ENCODE measurements at places on chromosomes 2 and 18.
A peak's percentile ranks its signal among the peaks of the same experiment; 100 is the strongest.

DNA sequence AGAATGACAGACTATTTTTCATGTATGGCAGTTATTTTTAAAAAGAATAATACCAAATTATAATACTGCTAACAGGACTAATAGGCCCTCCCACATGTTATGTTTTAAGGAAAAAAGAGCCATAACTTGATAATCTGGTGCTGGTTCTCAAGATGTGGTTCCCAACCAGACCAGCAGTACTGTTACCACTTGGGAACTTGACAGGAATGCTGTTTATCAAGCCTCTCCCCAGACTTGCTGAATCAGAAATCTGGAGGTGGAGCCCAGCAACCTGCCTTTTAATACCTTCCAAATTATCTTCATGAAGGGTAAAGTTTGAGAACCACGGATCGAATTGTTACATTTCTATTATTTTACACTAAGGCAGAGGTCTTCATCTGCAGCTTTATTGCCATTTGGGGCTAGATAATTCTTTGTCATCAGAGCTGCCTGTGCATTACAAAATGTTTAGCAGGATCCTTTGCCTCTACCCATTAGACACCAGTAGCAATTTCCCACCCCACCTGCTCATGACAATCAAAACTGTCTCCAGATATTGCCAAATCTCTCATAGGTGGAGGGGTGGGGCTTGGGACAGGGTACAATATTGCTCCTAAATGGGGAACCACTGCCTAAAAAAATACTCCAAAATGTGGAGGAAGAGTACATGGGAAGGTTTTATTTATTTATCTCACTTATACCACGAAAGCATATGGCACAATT lies 629.6 kb downstream of the ARHGAP15 start:
- DNase-seq: no peak

DNA sequence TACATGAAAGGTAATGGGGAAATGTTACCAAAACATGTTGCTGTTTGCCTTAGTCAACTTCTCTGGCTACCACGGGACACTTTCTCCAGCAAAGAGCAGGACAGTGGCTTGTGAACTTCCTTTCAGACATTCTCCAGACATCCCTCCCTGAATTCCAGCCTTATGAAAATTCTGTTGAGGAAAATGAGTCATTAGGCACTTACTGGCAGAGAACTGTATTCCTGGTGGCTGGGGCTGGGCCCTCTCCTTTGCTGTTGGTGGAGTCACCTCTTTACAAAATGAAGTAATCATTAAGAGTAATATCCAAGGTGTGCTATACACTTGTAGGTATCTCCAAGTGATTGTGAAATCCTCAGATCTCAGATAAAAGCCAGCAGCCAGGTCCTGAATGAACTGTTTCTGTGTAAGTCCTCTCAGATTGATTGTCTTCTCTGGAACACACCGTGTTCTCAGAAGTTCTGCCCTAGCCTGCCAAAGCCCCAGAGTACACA lies 1.3 kb upstream of the FAP start:
- peak; percentile 16 for DNase-seq

DNA sequence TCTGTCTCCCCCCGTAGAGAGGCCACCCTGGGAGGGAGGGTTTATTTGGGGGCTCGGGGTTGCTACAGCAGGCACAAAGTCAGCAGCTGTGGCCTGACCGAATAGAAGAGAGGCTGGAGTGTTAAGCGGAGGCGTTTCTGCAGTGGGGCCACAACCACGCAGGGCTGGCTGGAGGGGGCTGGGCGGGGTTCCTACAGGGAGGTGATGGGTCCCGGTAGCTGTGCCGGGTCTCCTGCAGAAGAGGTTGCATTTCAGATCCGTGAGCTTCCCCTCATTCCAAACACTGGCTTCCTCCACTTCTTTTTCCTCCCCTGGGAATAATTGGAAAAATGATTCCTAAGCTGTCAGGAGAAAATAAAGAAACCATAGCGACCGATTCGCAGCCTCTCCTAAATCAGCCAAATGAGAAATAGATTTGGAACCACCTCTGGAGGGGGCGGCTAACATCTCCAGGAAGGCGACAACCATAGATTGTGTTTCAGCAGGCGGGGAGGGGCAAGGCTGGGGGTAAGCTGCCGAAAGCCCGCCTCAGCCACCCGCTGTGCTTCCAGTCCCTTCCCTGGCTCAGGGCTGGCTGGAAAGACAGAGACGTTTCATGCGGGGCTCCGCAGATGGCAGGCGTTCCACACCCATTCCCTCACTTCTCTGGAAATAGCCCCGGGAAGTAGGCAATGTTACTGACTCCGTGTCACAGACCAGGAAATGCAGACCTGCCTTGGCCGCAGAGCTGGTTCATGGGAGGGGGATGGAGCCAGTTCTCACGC lies 85.6 kb upstream of the TAF1B start:
- no peak for DNase-seq

DNA sequence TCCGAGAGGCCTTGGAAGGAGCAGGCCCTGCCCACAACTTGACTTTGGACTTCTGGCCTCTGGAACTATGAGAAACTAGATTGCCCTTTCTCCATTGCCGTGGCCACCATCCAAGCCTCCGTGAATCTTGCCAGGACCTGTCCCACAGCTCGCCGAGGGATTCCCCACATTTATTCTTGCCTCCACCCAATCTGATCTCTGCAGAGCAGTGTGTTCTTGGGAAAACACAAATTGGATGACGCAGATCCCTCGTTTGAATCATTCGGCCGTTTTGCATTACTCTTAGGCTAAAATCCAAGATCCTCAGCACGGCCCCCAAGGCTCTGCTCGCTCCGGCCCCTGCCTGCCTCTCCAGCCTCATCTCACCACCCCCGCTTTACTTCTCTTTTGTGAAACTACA lies 364.2 kb downstream of the ZNF516 start:
- no peak for DNase-seq

DNA sequence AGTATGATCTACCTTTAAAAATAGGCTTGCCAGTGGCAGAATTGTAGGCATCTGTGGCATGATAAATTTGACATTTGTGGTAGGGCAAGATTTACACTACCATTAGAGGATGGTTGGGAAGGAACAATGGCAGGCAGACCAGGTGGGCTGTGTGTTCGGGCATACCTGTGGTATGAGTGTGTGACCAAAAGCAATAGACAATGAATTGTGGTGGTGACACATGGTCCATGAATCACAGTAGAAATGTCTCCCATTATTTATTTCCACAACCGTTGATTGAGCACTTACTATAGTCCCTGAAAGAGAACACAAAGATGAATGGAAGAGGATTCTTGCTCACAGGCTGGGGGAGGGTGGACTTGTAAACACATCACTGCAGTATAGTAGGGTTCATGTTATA lies 29.9 kb upstream of the RUFY4 start:
- DNase-seq: no peak

- DNase-seq: no peak
Measured at GRCh38 chr18:48428475-48429177, 19.4 kb upstream of the ZBTB7C start.

DNA sequence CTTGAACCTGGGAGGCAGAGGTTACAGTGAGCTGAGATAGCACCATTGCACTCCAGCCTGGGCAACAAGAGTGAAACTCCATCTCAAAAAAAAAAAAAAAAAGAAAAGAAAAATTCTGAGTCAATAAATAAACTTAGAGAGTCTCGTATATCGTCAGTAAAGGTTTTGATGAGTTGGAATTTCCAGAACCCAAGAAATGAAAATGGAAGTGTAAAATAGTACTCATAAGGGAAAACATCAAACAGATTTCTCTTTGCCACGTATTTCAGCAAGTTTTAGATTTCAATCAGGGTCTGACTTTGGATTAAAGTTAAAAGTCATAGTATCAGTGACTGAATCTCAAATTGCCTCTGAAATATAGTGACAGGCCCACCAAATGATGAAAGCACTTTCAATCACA lies 71.4 kb upstream of the SPOPL start:
- DNase-seq: no peak

GRCh38 chr2:188364033-188364630 lies 72.5 kb downstream of the GULP1 start:
- no peak for DNase-seq

- no peak for DNase-seq
Measured at GRCh38 chr2:188573453-188573852, 281.8 kb downstream of the GULP1 start.

DNA sequence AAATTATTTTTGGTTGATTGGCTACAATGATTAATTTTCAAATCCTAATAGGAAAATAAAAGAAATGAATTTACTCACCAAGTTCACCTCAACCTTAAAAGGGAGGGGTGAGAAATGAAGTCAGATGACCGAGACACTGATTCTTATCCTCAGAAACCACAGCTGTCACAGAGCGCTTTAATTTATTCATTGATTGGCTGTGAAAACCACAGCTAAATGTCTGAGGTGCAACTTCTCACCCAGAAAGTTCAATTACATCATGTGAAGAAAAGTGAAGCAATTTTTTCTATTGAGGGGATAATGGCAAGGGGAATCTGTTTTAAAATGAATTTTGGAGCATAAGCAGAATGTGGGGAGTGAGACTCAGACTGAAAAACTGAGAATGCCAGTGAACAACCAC lies 128.4 kb downstream of the RNF152 start:
- DNase-seq: no peak
